ENCODE measurements at places on chromosomes 12 and 14.

GRCh38 chr14:77849711-77850110, 49.8 kb downstream of the ADCK1 start:
- no peak for DNase-seq

DNA sequence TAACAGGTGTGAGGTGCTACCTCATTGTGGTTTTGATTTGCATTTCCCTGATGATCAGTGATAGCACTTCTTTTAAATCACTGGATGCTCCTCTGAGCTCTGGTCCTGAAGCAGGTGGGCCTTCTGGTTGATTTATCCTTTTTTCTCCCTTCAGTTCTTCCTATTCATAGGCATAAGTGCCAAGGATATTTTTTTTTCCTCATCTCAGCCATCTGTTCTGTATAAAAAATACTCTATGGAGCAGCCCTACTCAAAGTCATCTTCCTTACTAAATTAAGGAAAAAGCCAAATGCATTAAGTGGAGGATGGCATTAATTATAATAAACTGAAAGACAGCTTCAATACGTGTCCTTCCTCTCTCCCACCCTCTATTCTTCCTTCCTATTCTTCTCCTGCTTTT, 18.4 kb downstream of the SPIC start:
- DNase-seq: no peak

DNA sequence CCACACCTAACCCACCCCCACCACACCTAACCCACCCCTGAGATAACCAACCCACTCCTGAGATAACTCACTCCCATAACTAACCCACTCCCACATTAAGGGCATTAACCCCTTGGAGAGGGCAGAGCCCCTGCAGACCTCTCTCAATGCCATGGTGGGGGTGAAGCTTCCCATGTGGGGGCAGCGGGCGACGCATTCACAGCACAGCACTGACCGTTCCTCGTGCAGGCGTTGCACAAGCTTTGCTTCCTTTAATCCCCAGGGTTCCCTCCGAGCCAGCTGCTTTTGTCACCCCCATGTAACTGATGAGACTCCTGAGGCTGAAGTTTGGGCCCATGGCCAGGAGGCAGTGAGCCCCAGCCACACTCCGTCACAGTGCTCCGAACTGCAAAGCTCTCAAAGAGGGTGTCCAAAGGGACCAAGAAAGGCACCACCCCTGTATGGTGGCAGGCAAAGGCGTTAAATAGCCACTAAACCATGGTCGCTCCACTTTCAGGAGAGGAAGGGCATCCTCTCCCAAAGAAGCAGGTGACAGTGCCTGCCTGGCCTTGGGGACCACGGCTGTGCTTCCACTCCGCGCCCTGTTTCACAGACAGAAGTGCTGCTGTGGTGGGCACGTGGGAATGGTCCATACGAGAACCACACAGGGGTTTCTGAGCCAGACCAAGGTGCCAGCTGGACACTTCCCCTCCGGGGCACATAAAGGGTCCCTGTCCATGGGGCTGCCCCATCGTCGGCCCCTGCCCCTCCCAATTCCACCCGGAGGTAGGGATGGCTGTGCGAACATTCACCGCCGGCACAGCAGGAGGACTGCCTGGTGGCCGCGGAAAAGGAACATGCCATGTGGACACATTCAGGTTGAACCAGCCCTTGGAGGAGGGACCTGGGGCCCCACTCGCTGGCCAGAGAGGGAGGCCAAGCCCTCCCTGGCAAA, 28.3 kb downstream of the GALNT9 start:
- DNase-seq: no peak

DNA sequence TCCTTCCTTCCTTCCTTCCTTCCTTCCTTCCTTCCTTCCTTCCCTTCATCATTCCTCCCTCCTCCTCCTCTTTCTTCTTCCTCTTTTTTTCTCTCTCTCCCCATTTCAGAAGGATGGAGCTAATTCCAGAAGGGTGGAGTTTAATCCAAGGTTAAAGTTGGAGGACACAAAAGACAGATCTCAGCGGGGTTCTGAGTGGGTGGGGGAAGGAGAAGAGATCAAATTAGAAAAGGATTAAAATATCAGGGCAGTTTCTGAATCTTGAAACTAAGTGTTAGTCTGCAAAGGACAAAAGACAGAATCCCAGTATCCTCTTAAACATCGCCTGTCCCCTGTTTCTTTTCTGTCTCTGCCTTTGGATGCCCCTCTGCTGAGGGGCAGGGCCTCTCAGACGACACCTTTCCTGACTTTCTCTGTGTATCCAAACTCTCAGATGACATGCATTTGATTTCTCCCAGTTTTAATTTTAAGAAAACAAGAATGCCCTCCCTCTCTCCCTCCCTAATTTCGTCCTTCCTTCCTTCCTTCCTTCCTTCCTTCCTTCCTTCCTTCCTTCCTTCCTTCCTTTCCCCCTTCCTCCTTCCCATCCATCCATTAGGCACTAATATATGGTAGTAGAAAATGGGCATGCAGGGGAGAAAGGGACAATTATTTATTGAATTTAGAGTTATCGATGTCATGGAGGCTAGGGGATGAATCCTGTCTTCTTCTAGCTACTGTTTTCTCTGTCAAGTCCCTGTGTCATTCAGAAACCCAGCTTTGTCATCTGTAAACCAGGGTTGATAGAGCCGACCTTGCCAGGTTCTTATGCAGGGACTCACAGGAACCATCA, 269.1 kb downstream of the VRK1 start:
- no peak for DNase-seq

DNA sequence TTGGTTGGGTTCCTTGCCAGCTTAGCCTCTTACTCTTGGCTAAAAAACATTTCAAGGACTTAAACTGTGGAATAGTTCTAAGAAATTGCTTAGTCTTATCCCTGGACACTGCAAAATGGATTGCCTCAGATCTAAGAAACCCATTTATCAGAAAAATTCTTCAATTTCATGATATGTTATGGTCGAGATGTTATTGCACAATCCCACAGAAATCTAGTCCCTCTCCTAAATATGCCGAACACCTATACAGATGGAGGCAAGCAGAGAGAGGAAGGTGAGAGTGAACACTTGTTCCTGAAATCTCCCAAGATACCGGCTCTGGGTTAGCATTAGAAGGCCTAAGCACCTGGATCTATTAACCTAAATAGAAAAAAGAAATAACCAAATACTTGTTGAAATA, 267.2 kb downstream of the PAWR start:
- DNase-seq: no peak

- DNase-seq: no peak
Observed at GRCh38 chr14:31819281-31819680, 257.8 kb upstream of the ARHGAP5 start.

GRCh38 chr12:84636801-84637290, 275.8 kb downstream of the SLC6A15 start:
- no peak for DNase-seq

DNA sequence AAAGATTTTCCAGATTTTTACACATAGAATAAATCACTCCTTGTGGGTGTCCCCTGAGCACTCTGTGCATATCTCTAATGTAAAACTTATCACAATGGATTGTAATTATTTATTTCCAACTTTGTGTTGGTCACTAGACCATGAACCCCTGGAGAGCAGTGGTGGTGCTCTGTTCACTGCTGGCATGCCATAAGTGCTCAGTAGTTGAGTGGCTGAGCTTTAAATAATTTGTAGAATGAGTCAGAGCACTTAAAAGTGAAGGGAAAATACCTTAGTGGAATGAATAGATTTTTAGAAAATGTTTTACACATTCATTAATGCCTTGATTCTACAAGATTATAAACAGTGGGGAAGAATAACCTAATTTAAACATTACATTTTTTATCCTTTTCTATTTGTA, 6.3 kb downstream of the MGAT4C start:
- DNase-seq: no peak

GRCh38 chr12:120710805-120711296, 593 bp downstream of the UNC119B start:
- no peak for DNase-seq

GRCh38 chr14:103882503-103883262, 35.3 kb upstream of the PPP1R13B start:
- no peak for DNase-seq

- no peak for DNase-seq
Observed at GRCh38 chr14:96629082-96629481, 126.9 kb downstream of the PAPOLA start.

GRCh38 chr14:67734675-67735074, 33.0 kb downstream of the RDH12 start:
- no peak for DNase-seq

- no peak for DNase-seq
Observed at GRCh38 chr12:117803001-117803400, 165.8 kb downstream of the KSR2 start.

DNA sequence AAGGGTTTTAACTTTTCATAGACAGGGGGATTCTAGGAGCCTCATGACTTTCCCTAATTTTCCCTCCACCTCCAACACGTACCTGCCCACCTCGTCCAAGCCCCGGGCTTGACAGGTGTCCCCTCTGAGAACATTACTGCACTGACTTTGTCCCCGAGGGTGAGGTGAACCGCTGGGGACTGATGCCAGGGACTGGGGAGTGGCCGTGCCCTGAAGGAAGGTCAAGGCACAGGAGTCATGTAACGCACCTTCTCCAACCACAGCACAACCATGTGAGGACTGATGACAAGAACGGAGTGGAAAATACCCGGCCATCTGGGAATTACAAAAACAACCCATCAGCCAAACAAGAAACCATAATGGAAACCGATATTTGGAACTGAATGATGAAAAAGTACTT, 214.7 kb upstream of the C14orf180 start:
- no peak for DNase-seq

- DNase-seq: no peak
Observed at GRCh38 chr12:84408936-84409335, 503.7 kb downstream of the SLC6A15 start.

- no peak for DNase-seq
Observed at GRCh38 chr14:24313913-24314312, 2.6 kb downstream of the LTB4R start.

- DNase-seq: no peak
Observed at GRCh38 chr14:92026548-92027190, 13.2 kb downstream of the TRIP11 start.

DNA sequence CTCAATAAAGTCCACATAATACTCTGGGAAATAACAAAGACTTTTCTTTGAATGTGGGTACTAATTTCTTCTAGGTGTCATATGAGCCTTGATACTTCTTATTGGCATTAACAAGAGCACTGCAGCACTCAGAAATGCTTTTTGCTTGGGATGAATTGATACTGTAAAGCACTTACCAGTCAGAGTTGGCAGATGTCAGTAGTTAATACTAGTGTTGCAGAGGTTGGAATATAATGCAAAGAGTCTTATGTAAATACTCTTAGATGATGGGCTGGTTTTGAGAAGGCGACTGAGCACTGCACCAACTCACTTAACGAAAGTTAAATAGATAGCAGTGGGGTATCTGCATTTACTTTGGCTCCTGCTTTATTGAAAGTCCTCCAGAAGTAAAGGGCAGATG, 25.6 kb upstream of the MBIP start:
- DNase-seq: no peak

DNA sequence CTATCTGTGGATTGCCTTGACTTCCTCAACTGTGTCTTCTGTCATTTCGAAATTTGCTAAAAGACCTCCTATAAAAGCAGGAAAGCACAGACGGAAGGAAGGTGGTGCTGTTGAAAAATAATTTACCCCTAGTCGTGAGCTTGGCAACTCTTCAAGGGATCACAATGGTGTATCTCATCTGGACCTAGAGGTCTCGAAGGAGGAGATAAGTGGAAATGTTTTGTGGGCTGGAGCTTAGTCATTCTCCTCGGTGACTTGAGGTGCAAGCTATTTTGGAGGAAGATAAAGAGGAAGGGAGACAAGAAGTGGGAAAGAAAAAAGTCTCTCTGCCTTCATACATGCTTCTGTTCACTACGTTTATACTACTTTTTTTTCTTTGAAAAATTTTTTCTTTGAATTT, 89.9 kb downstream of the FLRT2 start:
- DNase-seq: no peak

DNA sequence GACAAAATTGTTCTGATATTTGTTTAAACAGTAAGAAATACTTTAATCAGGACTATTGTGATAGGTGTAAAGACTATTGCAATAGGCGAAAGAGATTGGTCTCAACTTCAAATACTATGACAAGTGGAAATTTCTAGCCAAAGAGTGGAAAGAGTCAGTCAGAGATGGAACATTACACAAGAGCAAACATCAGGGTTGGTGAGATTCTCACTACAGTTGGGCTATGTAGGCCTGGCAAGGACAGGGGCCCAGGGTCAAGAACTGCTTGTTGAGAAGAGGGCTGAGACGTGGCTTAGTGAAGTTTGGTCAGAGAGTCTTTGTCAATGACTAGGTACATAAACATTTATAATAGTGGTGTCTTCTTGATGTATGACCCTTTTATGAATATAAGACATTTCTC, 19.4 kb downstream of the CAND1 start:
- DNase-seq: no peak

GRCh38 chr14:55388160-55388559, 23.5 kb downstream of the ATG14 start:
- DNase-seq: no peak

GRCh38 chr12:85188619-85189018, 91.4 kb upstream of the ALX1 start:
- no peak for DNase-seq

- no peak for DNase-seq
Observed at GRCh38 chr14:20415782-20416206, 2.5 kb upstream of the TEP1 start.

DNA sequence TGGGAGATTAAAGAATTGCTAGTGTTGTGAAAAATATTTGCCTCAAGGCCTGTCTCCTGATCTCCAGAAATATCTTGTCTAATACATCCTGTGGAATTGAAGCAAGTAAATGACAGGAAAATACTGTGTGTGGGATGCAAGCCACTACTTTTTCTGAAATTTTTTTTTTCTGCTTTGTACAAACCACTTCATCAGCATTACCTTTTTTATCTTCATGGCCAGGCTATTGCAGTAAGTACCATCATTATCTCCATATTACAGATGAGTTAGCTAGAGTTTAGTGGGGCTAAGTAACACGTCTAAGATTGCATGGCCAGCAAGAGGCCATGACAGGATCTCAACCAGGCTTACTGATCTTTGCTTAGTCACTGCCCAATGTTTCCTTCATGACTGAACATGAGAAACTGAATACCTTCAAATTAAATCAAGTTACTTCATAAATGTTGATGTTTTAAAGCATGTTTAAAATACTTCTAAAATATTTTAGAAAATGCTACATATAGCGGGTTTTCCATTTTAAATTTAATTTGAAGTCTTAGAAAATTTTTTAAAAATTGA, 273.7 kb downstream of the SLC6A15 start:
- no peak for DNase-seq

- no peak for DNase-seq
Observed at GRCh38 chr12:95191060-95191696, 26.1 kb downstream of the FGD6 start.

DNA sequence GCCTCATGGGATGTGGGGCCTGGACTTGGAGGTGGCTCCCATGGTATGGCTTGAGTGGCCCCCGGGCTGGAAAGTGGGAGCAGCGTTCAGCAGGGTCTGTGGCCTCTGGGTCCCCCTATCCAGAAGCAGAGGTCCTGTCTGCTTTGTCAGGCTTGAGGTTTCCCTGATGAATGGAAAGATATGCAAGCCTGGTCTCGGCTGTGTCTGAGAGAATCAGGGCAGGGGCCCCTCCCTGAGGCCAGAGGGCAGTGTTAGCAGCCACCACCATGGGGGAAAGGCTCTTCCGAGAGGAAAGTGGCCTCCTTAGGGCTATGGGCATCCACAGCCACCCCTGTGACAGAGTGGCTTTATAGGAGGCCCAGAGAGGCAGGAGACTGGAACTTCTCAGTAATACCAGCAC, 128.2 kb downstream of the VRK1 start:
- no peak for DNase-seq

Data from GM19239 (cell line).